ENCODE measurements at places on chromosomes 4 and X.

DNA sequence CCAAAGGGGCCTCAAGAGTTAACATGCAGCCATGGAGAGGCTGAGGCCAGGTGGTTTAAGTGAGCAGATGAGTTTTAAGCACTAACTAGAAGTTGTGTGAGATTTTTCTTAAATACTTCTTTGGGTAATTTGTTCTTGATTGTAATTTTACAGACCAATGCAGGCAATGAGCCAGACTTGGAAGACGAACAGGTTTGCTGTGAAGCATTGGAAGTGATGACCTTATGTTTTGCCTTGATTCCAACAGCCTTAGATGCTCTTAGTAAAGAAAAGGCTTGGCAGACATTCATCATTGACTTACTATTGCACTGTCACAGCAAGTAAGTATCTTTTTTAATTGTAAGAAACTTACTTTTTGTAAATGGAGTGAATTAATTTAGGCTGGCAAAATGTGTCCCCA is 103.9 kb downstream of the USP9X start:
- DNase-seq, result no peak

GRCh38 chr4:11889099-11889498 is 460.4 kb upstream of the HS3ST1 start:
- no peak for DNase-seq

DNA sequence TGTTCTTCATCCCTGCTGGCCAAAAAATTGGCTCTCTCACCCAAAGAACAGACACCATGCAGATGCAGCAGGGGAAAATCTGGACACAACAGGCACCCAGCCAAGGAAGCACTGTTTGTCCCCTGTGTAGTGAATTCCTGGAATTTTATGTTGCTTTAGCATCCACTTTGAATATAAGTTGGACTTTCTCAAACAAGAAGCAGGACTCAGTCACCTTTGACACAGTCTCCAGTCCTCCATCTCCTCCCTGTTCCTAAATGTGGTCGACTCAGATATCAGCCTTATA is 11.8 kb downstream of the ZNF182 start:
- DNase-seq, result no peak

DNA sequence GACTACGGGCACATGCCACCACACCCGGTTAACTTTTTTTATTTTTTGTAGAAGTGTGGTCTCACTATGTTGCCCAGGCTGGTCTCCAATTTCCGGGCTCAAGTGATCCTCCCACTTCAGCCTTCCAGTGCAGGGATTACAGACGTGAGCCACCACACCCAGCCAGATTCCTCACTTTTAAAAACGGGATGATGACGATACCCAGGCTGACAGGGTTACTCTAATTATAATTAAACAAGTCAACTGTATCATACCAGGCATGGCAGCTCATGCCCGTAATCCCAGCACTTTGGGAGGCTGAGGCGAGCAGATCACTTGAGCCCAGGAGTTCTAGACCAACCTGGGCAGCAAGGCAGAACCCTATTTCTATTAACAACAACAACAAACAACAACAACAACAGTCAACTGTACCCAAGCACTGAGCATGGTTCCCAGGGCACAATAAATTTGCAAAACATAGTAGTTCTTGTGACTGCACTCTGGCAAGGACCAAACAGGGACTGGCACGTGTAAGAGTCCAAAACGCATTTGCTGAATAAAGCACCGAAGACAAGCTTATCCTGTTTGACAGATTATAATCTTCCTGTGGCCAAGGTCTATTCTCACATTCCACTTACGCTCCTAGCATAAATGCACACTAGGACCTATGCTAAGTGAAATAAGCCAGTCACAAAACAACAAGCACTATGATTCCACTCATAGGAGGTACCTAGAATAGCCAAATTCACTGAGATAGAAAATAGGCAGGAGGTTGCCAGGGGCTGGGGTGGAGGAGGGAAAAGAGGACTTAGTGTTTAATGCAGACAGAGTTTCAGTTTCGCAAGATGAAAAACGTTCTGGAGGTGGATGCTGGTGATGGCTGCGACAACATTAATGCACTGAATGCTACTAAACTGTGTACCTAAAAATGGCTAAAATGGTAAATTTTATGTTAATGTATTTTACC is 77.5 kb downstream of the IRF2 start:
- DNase-seq, result no peak

- DNase-seq, result peak; percentile 79
These were observed 39.5 kb downstream of the NSD2 start for GRCh38 chr4:1910643-1911042.

GRCh38 chr4:153227469-153228075 is 23.3 kb downstream of the TRIM2 start:
- DNase-seq, result no peak

DNA sequence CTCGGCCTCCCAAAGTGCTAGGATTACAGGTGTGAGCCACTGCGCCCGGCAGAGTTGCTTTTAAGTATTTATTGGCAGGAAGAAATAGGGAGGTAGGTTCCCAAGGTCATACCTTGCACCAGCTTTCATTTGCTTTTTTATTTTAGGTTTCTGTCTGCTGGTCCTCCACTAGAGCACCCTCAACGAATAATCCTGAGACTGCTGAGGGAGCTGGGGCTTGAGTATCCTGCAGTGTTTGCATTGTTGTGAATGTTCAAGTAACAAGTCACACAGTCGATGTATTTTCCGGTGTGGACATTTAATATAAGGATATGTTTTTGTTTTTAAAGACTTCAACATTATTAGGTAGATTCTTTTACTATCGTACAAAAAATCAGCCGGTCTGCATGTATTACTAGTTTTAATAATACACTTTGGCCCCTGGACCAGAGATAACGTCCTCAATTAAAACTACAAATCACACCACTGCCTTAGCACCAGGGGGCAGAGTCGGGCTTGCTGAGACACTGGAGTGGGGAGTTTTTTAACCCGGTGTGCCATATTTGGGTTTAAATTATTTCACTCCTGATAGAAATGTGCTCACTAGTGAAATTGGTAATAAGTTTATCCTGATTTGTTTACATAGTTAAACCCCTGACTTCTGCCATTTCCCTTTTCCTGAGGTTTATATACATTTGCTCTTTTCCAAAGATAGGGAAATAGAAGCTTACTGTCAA is 11.6 kb downstream of the SMIM20 start:
- peak; percentile 67 for DNase-seq

DNA sequence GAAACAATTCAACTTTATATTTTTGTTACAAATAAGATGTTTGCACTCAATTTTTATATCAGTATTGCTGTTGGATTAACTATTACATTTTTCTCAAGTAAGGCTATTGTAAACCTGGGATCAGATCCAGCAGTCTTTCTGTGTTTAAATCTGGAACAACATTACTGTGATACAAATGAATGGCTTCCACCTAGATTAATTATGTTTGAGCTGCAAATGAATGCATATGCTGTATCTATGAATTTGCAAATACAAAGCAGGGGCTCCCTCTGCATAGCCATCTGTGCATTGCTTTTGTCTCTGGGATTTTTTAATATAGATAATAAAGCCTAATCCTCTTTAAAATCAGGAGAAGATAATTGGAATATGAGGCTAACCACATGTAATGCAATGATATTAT is 69.8 kb upstream of the NEIL3 start:
- no peak for DNase-seq

GRCh38 chr4:147571036-147571770 is 46.0 kb upstream of the TMEM184C start:
- DNase-seq, result no peak

DNA sequence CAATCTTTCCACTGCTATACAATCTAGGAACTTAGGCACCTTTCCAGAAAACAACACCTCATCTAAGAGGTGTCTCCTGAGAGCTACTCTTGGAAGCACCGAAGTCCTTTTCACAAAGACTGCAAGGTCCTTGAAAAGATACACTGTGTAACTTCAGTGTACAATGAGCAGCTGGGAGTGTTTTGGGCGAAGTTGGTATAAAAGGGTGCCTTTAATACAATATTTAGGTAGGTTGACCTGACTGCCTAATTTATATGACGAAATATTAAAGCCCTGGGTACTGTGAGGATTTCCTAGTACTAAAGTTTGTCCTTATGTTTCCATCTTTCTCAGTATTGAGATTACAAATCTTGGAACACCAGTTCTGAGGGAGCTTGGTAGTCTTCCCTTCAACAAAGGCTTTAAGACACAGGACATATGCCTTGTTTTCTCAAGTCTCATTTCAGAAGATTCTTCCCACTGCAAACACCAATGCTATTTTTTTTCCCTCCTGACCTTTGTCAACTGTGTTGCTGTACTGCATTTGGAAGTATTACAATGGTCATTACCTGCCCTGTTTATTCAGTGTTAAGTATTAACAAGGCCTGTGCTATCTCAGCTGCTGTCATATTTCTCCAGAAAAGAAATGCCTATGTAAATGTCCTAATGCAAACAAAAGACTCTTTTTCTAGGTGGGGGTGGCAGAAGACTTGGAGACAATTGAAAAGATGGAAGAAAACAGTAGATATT is 134.2 kb downstream of the MAML3 start:
- no peak for DNase-seq

DNA sequence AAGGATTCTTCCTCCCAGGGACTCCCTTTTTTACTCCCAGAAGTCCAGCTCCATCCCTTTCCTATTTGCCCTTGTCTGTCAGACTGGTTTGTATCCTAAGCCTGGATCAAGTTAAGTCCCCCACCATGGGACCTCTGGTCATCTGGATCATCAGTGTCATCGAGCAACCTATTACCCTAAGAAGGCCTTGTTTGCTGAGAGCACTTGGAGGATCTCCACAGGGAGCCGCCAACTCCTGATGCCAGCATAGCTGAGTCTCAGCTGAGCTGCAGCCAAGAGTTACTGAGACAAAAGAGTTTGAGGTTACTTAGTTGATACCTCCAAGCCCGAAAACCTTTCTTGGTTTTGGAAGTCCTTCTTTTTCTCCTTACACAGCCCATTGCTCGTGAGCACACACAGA is 10.1 kb upstream of the DAPP1 start:
- no peak for DNase-seq

DNA sequence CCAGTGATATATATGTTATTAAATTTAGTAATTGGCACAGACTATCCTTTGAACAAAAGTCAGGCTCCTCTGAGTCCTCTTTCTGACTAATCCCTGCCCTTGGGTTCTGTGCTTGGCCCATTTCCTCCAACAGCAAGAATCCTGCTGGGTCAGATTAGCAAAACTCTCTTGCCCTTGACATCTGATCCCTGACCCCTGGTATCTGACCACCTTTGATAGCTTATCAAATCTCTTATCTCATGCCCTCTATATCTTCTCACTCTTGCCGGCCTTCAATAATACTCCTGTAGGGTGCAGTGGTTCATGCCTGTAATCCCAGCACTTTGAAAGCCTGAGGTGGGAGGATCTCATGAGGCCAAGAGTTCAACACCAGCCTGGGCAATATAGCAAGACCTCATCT is 245.5 kb upstream of the FAM47A start:
- DNase-seq, result no peak

DNA sequence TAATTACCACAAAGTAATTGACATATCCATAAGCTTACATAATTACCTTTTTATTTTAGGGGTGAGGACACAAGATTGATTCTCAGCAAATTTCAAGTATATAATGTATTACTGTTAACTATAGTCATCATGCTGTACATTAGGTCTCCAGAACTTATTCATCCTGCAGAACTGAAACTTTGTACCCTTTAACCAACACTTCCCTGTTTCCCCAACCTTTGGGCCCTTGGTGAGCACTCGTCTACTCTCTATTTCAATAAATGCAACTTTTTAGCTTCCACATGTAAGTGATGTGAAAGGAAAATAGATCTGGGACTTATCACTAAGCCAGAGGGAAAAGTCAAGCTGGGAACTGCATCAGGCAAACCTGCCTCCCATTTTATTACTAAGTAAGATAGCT is 33.6 kb upstream of the CCNG2 start:
- no peak for DNase-seq

GRCh38 chr4:127239902-127240763 is 392.6 kb upstream of the INTU start:
- no peak for DNase-seq

DNA sequence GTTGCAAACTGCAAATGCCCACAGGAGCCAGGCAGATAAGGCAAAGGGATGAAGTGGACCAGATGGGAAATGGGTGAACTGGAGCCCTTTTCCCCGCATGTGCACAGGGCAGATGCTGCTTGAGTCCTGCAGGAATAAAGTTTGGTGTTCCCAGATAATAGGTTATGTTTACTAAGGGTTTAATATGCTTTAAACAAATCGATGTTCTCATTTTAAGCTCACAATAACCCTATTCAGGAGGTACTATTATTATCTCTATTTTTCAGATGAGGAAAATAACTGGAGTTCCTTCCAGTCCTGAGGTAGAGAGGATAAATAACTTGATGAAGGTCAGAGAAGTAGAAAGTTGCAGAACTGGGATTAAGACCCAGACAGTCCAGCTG is 77.3 kb downstream of the LRRC66 start:
- no peak for DNase-seq

- DNase-seq, result peak; percentile 13
These were observed 32.5 kb downstream of the LANCL3 start for GRCh38 chrX:37603938-37604409.

- no peak for DNase-seq
These were observed 48.7 kb upstream of the TNIP3 start for GRCh38 chr4:121212806-121213205.

GRCh38 chr4:157885811-157886210 is 287.0 kb downstream of the GASK1B start:
- DNase-seq, result no peak

DNA sequence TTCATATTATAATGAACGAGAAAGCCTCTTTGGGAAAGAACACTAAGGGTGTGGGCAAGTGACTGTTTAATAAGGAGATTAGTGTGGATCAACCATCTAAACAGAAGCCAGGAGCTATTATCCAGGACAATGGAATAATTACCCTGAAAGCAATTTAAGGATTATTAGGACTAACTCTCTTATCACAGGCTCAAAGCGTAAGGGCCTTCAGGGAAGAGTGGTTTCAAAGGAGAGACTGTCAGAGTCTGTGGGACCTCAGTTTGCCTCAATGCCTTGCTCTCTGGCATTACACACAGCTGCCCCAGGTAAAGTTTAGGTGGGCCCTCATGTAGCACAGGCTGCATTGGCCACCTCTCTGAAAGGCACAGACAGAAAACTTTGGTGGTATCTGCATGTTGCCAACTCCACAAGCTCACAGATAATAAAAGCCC is 717.2 kb upstream of the ADGRL3 start:
- DNase-seq, result no peak

- no peak for DNase-seq
These were observed 92.1 kb downstream of the KDR start for GRCh38 chr4:55033296-55033695.

GRCh38 chr4:53697016-53697685 is 105.9 kb upstream of the LNX1 start:
- DNase-seq, result no peak

- no peak for DNase-seq
These were observed 1.5 kb downstream of the MSANTD1 start for GRCh38 chr4:3250438-3250955.
